ENCODE measurements at places on chromosomes 3 and 15. TPM values are rescaled to one million over a fixed set of nuclear protein-coding genes. Genes with fewer than 3 reads are reported as not detected.

The ACP3 gene
- total RNA-seq, result 0.15 TPM

The ATP8B4 gene
- total RNA-seq, result not detected

The LRTM1 gene
- total RNA-seq, result not detected

The ETFA gene
- total RNA-seq, result 160 TPM

The MYLK gene
- total RNA-seq, result 8.7 TPM

The ITIH1 gene
- not detected for total RNA-seq

The AADACL2 gene
- not detected for total RNA-seq

The GP9 gene
- total RNA-seq, result not detected

The SYNPR gene
- not detected for total RNA-seq

DNA sequence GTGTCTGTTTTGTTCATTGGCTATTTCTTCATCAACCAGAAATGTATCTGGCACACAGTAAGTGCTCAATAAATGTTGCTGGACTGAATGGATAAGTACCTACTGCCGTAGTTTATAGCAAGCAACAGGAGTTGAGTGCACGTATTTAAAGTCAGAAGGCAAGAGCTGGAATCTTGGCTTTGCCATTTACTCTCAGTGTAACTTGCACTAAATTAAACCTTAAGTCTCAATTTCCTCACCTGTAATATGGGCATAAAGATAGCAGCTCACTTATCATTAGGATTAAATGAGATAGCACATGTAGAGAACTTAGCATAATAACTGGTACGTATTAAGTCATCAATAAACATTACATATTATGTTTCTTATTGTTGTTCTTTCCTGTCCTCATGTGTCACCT lies 13.0 kb upstream of the FAM174B start:
- no peak overlapping the region for H3K4me3 ChIP-seq
- no peaks in the 10 kb centered on the region for H3K27me3 ChIP-seq
- H3K4me1 ChIP-seq, result peaks cover 18% of the 10 kb centered on the region
- H3K36me3 ChIP-seq, result no peaks in the 10 kb centered on the region
- H3K27ac ChIP-seq, result no peak overlapping the region

DNA sequence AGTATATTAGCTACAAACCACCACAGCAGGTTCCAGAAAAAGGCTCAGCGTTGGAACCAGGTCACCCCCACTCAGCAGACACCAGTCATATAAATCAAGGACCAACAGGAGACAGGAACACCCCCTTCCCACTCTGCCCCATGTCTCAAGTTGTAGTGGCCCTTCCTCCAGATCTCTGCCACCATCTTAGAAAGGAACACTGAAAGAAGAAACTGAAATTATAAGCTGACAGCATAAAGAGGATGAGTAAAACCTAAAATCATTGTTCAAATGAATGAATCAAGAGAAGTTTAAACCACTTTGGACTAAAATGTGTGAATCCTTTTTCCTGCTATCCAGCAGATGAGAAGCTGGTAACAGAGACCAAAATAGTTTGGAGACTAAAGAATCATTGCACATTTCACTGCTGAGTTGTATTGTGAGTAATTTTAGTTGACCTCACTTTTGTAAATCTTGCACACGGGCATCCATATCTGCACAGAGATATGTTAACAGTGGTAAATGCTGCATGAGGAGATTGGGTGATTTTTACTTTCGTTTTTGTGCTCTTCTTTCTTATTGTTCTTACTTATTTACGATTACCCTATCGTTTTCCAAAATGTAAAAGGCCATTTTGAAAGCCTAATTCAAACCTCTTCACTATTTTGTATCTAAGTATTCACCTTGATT lies 19.8 kb downstream of the CCR3 start:
- no peak overlapping the region for H3K4me3 ChIP-seq
- no peaks in the 10 kb centered on the region for H3K36me3 ChIP-seq
- no peak for DNase-seq
- no peaks in the 10 kb centered on the region for H3K27me3 ChIP-seq
- no peak overlapping the region for H3K27ac ChIP-seq

- no peak overlapping the region for H3K4me3 ChIP-seq
- DNase-seq, result no peak
- H3K4me1 ChIP-seq, result no peaks in the 10 kb centered on the region
These were observed 759.4 kb downstream of the ROBO2 start for GRCh38 chr3:77799278-77799677.

DNA sequence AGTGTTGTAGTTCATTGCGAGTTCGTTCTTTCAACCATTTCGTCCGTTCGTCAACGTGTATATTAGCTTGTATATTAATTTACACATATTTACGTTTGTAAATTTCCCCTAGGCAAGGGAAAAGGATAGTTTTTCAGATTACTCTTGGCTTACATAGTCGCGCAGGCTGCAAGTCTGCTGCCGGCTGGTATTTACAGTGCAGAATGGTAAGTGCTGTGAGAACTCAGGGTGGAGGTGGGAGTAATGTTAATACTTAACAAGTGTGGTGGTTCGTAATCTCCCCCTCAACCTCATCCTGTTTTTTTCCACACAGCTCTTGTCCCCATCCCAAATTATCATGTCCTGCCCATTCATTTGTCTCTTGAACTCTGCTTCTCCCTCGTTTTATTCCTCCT lies 766 bp downstream of the FAM98B start:
- H3K27ac ChIP-seq, result no peak overlapping the region
- peaks cover 6% of the 10 kb centered on the region for H3K36me3 ChIP-seq
- no peak for DNase-seq
- H3K27me3 ChIP-seq, result peaks cover 4% of the 10 kb centered on the region

GRCh38 chr3:160577556-160578195 lies 12.3 kb upstream of the KPNA4 start:
- no peaks in the 10 kb centered on the region for H3K36me3 ChIP-seq
- DNase-seq, result peak; percentile 85
- no peak overlapping the region for H3K27ac ChIP-seq

GRCh38 chr15:28914483-28915023 lies 28.8 kb downstream of the APBA2 start:
- no peak overlapping the region for H3K27ac ChIP-seq
- peaks cover 7% of the 10 kb centered on the region for H3K4me1 ChIP-seq
- no peaks in the 10 kb centered on the region for H3K36me3 ChIP-seq
- no peak overlapping the region for H3K4me3 ChIP-seq
- no peak for DNase-seq

GRCh38 chr3:1787094-1787493 lies 311.6 kb upstream of the CNTN4 start:
- H3K4me1 ChIP-seq, result no peaks in the 10 kb centered on the region
- no peaks in the 10 kb centered on the region for H3K36me3 ChIP-seq
- no peak overlapping the region for H3K4me3 ChIP-seq
- H3K27me3 ChIP-seq, result no peaks in the 10 kb centered on the region
- DNase-seq, result no peak
- no peak overlapping the region for H3K27ac ChIP-seq

- H3K27ac ChIP-seq, result no peak overlapping the region
- H3K4me1 ChIP-seq, result no peaks in the 10 kb centered on the region
- DNase-seq, result no peak
These were observed 95.0 kb downstream of the THRB start for GRCh38 chr3:24399614-24400013.

- DNase-seq, result no peak
- no peaks in the 10 kb centered on the region for H3K36me3 ChIP-seq
- no peak overlapping the region for H3K4me3 ChIP-seq
- no peaks in the 10 kb centered on the region for H3K27me3 ChIP-seq
- H3K27ac ChIP-seq, result no peak overlapping the region
These were observed 255.7 kb upstream of the WNT5A start for GRCh38 chr3:55742832-55743136.

GRCh38 chr15:32096916-32097617 lies 66.8 kb downstream of the CHRNA7 start:
- no peak for DNase-seq
- H3K4me1 ChIP-seq, result no peaks in the 10 kb centered on the region
- no peaks in the 10 kb centered on the region for H3K36me3 ChIP-seq
- H3K4me3 ChIP-seq, result no peak overlapping the region

- no peak overlapping the region for H3K27ac ChIP-seq
- no peak overlapping the region for H3K4me3 ChIP-seq
- peaks cover 9% of the 10 kb centered on the region for H3K4me1 ChIP-seq
- H3K36me3 ChIP-seq, result no peaks in the 10 kb centered on the region
These were observed 19.7 kb downstream of the TM4SF4 start for GRCh38 chr3:149494022-149494758.

DNA sequence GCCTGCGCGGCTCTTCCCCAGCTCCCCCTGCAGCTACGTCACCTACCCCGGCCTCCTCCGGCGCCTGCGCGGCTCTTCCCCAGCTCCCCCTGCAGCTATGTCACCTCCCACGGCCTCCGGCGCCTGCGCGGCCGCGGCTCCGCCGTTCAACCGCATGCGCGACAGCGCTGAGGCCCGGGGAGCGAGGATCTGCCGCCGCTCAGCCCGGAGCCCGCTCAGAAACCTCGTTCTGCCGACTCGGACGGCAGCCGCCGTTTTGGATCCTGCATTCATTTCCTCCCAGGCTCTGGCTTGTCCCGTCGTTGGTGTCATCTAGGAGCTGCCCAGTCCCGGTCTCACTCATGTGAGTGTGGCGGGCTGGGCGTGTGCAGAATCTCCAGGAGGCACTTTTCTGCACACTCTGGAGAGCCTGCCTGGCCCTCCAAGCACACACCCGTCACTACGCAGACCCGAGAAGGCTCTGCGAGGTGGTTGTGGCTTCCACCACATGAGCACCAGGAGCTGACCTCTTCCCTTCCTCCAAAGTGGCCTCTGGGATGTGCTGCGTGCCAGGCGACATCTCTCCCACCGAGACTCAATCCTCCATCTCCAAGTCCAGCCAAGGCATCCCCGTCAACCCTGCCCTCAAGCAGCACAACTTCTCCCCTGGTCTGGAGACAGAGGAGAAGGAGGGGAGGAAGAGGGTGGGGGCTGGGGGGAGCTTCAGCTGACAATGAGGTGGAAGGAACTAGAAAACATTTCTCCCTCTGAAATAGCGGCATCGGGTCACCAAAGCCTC lies 165.3 kb downstream of the CHSY1 start:
- H3K27ac ChIP-seq, result no peak overlapping the region
- H3K36me3 ChIP-seq, result no peaks in the 10 kb centered on the region
- H3K27me3 ChIP-seq, result no peaks in the 10 kb centered on the region
- no peak for DNase-seq
- H3K4me1 ChIP-seq, result no peaks in the 10 kb centered on the region
- H3K4me3 ChIP-seq, result no peak overlapping the region

GRCh38 chr3:79175870-79176269 lies 591.9 kb downstream of the ROBO1 start:
- no peaks in the 10 kb centered on the region for H3K36me3 ChIP-seq
- no peak for DNase-seq
- no peaks in the 10 kb centered on the region for H3K4me1 ChIP-seq
- no peak overlapping the region for H3K4me3 ChIP-seq
- H3K27ac ChIP-seq, result no peak overlapping the region

DNA sequence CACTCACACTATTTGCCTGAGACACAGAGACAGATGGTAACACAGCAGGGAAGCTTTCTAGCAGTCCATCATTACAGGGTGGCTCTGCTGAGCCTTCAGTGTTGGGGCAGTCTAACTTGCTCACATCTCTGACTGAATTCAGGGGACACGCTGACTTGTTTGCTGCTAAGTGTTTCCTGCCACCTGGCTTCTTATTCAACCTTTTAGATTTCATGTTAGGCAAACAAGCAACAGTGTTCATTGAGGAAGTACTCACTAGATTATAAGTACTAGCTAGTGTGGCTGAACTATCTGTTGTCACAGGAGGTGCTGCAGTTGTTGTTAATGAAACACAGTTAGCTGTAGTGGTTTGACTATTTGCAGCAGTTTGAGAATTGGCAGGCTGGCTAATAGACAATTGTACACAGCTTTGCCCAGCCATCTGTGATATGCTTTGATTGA lies 37.3 kb downstream of the USF3 start:
- no peaks in the 10 kb centered on the region for H3K4me1 ChIP-seq
- no peak overlapping the region for H3K27ac ChIP-seq
- DNase-seq, result no peak
- H3K36me3 ChIP-seq, result peaks cover 3% of the 10 kb centered on the region
- H3K4me3 ChIP-seq, result no peak overlapping the region
- no peaks in the 10 kb centered on the region for H3K27me3 ChIP-seq

- peaks cover 42% of the 10 kb centered on the region for H3K4me1 ChIP-seq
- H3K36me3 ChIP-seq, result no peaks in the 10 kb centered on the region
- DNase-seq, result no peak
These were observed 1.8 kb downstream of the TLNRD1 start for GRCh38 chr15:81002331-81003096.

DNA sequence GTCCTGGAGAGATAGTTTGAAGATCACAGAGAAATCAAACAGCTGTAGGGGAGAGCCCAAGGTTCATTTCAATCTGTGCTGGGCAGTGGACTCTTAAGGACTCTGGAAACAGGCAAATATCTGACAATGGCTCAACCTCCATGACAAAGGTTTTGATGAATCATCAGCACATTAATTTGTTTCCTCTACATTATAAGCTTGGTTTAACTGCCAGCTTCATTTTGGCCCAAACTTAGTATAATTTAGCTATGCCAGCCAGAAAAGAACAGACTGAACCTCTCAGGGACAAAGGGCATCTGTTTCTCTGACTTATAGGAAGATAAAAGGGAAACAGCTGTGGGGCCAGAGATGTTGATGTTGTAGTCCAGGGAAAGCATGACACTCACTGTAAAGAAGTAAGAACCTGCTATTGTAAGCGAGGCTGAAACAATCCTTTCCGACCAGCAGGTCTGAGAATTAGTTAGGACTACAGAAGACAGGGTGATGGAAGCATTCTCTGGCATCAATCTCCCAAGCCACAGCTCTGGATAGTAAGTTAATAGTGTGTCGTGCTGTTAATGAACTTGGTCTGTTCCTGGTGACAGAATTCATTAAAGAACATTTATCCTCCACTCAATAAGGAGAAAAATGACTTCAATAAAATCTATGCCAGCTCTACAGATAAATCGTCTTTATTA lies 110.1 kb downstream of the KCNMB2 start:
- H3K27ac ChIP-seq, result no peak overlapping the region
- H3K4me1 ChIP-seq, result no peaks in the 10 kb centered on the region
- H3K27me3 ChIP-seq, result no peaks in the 10 kb centered on the region
- no peak for DNase-seq
- H3K36me3 ChIP-seq, result no peaks in the 10 kb centered on the region
- H3K4me3 ChIP-seq, result no peak overlapping the region

DNA sequence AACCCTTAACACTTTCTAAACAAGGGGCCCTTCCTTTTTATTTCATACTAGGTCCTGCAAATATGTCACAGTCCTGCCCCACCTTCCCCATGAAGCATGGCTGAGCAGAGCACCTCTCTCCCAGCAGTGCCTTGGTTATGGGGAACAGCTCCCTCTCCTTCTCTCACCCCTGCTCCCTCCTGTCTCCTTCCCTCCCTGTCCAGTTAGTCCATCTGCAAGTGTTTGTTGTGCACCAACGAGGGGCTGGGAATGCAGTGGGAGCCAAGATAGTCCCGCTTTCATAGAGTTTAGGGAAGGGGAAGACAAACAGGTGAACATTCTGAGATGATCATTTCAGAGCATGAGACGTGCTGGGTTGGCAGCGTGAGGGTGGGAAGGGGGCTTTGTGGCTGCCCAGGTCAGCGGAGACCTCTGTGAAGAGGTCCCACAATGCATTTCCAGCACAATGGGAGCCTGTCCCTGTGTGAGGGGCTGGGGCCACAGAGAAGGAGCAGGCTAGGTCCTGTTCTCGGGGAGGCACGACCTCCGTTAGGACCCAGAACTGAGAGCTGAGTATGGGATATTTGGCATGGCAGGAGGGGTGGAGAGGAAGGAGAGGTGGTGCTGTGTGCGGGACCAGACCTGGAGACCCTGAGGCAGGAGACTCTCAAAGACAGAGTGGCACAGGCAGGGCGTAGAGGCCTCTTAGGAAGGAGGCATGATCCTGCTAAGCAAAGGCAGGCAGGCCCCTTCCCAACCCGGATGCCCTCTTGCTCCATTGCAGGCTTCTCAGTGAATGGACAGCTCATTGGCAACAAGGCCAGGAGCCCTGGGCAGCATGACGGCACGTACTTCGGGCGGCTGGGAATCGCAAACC lies 5.5 kb upstream of the ITIH3 start:
- DNase-seq, result no peak
- no peak overlapping the region for H3K4me3 ChIP-seq
- no peaks in the 10 kb centered on the region for H3K4me1 ChIP-seq
- no peaks in the 10 kb centered on the region for H3K27me3 ChIP-seq
- H3K27ac ChIP-seq, result no peak overlapping the region

Measured in PC-3 (cell line).